ENCODE measurements at places on chromosomes 1 and 21.
A peak's percentile ranks its signal among the peaks of the same experiment; 100 is the strongest.

- no peak for DNase-seq
Observed at GRCh38 chr1:33167650-33168447, 14.0 kb downstream of the TRIM62 start.

- no peak for DNase-seq
Observed at GRCh38 chr1:10257851-10258250, 47.5 kb downstream of the KIF1B start.

- peak; percentile 55 for DNase-seq
Observed at GRCh38 chr1:44318097-44319088, 36.7 kb downstream of the ERI3 start.

GRCh38 chr1:241799416-241799815 is 48.6 kb upstream of the EXO1 start:
- no peak for DNase-seq

DNA sequence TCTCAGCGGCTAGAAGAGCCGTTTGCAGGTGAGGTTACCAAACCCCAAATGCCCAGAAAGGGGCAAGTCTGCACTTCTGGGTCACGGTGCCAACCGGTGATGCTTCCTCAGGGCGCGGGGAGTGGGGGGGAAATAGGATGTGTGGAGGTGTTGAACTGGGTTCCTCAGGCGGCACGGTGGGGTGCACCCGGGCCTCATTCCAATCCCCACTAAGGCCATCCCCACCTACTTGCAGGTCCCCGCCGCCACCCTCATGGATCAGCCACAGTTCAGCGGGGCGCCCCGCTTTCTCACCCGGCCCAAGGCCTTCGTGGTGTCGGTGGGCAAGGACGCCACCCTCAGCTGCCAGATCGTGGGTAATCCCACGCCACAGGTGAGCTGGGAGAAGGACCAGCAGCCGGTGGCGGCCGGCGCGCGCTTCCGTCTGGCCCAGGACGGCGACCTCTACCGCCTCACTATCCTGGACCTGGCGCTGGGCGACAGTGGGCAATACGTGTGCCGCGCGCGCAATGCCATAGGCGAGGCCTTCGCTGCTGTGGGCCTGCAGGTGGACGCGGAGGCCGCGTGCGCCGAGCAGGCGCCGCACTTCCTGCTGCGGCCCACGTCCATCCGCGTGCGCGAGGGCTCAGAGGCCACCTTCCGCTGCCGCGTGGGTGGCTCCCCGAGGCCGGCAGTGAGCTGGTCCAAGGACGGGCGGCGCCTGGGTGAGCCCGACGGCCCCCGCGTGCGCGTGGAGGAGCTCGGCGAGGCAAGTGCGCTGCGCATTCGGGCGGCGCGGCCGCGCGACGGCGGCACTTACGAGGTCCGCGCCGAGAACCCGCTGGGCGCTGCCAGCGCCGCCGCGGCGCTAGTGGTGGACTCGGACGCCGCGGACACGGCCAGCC is 3.9 kb downstream of the OBSCN start:
- DNase-seq = no peak

DNA sequence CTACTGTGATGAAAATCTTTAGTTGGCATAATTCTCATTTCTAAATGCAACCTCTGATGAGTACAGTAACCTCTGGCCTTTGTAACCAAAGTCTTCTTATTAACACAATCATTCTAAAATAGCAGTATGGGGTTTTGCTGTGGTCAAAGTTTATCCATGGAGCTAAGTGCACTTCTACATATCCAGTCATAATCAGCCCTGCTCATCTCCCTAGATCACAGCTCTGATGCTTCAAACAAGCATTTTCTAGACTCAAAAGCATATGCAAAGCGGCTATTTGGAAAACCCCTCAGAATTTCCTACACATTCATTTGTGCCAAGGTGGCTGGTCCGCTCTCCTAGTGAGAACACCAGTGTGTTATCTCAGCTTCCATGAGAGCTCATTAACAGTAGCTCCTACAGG is 418.6 kb downstream of the MRPL39 start:
- DNase-seq = peak; percentile 4

DNA sequence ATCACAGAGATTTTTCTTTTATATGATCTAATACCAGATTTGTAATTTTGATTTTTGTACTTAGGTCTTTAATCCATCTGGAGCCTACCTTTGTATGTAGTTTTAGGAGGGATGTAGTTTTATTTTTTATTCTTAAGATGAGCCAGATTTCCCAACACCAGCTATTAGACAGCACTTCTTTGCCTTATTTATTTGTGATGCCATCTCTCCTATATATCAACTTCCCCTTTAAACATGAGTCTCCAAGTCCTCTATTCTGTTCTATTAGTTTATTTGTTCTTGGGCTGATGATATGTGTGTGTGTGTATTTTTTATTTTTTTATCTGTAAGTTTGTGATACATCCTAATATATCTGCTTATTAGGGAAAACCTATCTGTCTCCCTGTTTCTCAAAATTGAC is 94.2 kb downstream of the PHTF1 start:
- DNase-seq = no peak

- no peak for DNase-seq
Observed at GRCh38 chr1:6588893-6589520, 9.2 kb downstream of the ZBTB48 start.

DNA sequence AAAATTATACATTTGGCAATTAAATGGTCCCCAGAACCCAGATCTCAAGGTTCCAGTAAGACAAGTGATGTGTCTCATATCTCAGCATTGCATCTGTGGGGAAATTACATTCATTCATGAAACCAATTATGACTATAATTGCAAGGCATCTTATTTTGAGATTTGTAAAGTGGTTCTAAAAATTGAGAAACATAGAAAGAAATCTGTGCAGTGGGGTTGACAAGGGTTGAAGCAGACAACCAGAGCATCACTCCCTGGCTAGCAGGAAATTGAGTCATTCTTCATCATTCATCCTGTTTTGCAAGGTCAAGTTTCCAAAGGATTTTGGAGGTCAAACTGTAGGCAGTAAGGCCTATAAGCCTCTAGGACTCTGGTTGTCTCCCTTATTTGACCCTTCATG is 25.1 kb upstream of the MROH9 start:
- DNase-seq = no peak

- no peak for DNase-seq
Observed at GRCh38 chr1:13836136-13836535, 136.1 kb downstream of the PRDM2 start.

DNA sequence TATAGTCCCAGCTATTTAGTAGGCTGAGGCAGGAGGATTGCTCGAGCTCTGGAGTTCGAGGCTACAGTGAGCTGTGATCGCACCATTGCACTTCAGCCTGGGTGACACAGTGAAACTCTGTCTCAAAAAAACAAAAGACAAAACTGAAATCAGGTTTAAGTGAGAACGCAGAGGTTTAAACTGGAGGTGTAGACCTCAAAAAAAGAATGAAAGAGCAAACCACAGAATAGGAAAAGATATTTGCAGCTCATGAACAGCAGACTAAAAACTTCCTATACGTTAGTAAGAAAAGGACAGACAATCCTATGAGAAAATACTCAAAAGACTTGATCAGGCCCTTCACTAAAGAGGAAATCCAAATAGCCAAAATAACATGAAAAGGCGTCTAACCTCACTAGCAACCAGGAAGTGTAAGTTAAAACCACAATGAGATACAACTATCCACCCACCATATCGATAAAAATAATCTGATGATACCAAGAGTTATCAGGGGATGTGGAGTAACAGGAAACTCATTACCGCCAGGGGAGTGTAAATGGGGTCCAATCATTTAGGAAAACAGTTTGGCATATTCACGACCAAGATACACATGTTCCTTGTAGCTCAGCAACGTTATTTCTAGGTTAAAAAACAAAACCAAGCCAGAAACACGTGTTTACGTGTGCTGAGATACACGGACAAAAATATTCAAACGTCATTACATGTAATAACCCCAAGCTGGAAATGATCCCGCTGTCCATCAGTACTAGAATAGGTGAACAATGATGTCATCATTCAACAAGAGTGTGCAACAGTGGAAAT is 9.8 kb downstream of the TNFRSF9 start:
- no peak for DNase-seq

- DNase-seq = no peak
Observed at GRCh38 chr1:36590771-36591170, 108.1 kb upstream of the CSF3R start.

GRCh38 chr1:204507317-204508105 is 8.7 kb upstream of the MDM4 start:
- DNase-seq = no peak

DNA sequence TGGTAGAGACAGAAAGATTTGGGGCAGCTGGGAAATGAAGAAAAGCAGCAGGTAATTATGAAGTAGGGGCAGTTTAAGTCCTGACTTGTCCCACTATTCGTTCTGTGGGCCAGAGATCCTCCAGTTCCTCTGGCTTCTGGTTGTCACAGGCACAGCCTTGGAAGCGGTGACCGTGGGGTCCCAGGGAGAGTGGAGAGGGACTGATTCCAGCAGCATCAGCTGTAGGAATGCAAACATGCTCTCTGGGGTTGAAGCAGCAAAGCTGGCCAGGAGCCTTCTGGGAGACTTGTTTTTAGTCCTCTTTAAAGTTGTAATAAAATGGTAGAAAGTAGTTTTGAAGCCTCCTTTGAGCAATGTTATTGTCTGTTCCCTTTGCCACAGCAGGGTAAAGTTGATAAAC is 488.0 kb downstream of the LMO4 start:
- no peak for DNase-seq

DNA sequence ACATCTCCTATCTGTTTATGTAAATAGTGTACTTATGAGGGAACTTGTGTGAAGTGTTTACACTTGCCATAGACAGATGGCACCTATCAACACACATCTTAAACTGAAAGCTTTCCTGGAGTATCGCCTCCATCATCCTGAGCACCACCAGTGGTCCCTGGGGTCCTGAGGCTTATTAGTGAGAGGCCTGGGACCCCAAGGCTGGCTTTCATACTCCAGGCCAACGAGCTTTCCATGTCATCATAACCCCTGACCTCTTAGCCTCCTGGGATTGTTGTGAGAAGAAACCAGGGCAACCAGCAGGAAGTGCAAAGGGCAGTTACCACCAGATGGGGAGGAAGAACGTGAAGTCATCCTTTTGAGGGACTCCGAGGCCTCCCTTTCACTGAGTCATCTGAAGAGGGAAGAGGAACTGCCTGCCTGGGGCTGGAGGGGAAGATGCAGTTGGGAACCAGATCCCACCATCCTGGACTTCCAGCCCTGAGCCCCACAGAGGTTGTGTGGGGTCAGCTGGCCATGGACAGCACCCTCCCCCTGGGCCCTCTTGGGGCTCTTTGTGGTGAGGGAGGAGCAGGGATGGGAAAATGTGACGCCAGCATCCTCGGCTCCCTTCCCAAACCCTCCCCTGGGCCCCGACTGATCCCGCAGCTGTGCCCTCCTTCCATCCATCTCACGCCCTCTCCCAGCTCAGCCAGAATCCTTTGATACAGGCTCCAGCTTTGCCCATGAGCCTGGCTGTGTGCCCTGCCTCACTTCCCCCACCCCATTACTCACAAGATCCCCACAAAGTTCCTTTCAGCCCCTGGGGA is 5.8 kb downstream of the INKA2 start:
- no peak for DNase-seq

DNA sequence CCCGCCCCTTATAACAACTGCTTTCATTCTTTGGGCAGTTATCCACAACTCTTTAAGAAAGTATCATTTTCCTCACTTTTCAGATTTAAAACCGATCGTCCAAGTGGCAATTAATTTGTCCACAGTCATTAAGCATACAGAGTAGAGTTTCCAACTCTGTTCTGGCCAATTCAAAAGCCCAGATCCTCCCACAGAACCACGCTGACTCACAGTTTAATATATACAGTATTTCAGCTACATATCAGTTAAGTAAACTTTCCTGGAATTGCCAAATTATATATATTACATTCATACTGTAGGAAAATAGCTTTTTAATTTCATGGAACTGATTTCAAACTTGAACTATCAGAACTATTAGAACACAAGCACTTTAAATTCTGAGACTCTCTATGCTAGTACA is 163.8 kb upstream of the ESRRG start:
- no peak for DNase-seq

DNA sequence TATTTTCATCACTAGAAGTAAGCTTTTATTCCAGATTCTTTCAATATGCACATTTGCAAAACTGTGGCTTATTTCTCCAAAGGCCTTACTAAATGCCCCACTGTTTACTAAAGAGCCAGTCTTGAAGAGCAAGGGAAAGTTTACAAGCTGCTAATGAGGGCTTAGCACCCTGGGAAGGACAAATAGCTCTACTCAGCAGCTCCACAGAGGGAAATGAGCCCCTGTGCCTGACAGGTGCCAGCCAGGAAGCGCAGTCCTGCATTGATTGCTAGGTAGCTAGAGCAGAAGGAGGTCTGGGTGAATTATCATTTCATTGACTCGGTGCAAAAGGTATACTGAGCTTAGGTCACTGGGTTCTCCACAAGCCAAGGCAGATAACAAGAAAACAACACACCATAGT is 307.0 kb downstream of the SETD4 start:
- DNase-seq = no peak

GRCh38 chr1:43660355-43660754 is 10.4 kb downstream of the KDM4A start:
- DNase-seq = no peak

- DNase-seq = no peak
Observed at GRCh38 chr1:178643831-178644230, 81.2 kb upstream of the RALGPS2 start.

DNA sequence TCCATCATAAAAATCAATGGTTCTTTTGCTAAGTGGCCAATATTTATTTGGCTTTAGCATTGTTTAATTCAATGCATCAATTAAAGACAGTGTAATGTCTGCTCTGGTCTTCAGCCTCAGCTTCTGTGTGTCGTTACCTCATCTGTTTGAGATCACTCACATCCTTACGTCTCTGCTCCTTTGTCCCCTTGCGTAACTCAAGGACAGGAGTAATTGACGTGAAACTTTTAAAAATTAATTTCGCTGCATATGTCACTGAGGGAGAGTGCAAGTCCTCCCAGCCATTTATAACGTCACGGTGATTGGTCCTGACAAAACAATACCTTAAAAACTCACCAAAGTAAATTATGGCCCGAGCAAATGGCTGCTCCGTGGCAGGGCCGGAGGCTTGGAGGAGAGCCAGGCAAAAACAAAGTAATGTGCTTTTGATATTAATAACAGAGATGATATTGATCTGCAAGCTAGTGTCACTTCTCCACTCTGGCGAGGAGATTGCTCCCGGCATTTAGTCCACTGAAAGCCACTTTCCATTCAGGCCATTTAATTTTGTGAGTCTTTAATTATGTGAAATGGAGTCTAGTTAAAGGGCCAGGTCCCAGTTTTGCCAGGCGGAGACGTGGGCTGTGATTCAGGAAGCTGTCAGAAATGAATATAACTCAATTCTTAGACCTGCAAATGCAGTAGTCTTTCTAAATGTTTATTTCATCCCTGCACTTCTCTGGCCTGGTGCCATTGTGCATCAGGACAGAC is 150.9 kb upstream of the POU3F1 start:
- no peak for DNase-seq

GRCh38 chr1:38244218-38244845 is 197.7 kb upstream of the POU3F1 start:
- DNase-seq = no peak

- no peak for DNase-seq
Observed at GRCh38 chr1:54254055-54254454, 54.1 kb downstream of the MRPL37 start.

GRCh38 chr1:197235355-197235754 is 32.7 kb upstream of the CRB1 start:
- no peak for DNase-seq

GRCh38 chr1:182120411-182121258 is 59.1 kb upstream of the ZNF648 start:
- DNase-seq = no peak

Measured in activated naive CD8-positive, alpha-beta T cell treated with anti-CD3 and anti-CD28 coated beads, Interleukin-2, amount 50 U/mL, for 24 hours (primary cell).